ENCODE measurements at places on chromosomes 4 and X.

- DNase-seq: peak; percentile 14
Observed at GRCh38 chrX:150842198-150842685, 56.2 kb downstream of the CD99L2 start.

DNA sequence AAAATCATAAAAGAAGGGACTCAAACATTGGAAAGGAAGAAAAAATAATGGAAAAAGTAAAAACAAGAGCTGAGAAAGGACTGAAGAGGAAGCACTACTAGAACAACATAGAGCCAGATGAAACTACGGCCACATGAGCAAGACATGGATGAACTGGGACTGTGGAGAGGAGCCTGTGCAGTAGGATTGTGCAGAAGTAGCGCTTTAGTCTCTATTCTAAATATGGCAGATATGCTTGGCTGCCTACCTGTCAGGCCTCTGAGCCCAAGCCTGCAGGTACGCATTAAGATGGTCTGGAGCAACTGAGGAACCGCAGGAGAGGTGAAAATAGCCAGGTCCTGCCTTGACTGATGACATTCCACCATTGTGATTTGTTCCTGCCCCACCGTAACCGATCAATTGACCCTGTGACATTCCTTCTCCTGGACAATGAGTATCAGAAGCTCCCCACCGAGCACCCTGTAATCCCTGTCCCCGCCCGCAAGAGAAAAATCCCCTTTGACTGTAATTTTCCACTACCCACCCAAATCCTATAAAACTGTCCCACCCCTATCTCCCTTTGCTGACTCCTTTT is 154.3 kb downstream of the CAMK2D start:
- no peak for DNase-seq

- no peak for DNase-seq
Observed at GRCh38 chrX:41090568-41091238, 5.5 kb downstream of the USP9X start.

- no peak for DNase-seq
Observed at GRCh38 chr4:47391256-47391655, 72.2 kb downstream of the COMMD8 start.

GRCh38 chr4:133565379-133565778 is 416.3 kb downstream of the PCDH10 start:
- no peak for DNase-seq

DNA sequence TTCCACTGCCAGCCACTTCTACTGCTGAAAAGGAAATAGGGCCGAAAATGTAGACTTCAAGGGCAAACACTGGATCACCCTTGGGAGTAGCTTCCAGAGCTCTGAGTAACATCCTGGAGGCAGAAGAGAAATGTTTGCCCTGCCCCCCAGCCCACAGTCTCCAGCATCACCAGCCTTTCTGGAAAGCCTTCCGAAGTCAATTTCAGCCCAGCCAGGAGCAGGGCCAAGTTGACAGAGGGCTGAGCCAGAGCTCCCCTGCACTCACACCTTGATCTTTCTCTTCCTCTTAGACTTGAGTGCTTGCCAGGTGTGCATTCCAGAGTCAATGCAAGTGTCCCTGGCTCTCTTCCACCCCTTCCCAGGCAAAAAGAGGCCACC is 35.2 kb downstream of the SLC25A5 start:
- no peak for DNase-seq

- no peak for DNase-seq
Observed at GRCh38 chr4:8090744-8091301, 67.8 kb downstream of the ABLIM2 start.

GRCh38 chr4:48571471-48571870 is 81.4 kb downstream of the ZAR1 start:
- no peak for DNase-seq

DNA sequence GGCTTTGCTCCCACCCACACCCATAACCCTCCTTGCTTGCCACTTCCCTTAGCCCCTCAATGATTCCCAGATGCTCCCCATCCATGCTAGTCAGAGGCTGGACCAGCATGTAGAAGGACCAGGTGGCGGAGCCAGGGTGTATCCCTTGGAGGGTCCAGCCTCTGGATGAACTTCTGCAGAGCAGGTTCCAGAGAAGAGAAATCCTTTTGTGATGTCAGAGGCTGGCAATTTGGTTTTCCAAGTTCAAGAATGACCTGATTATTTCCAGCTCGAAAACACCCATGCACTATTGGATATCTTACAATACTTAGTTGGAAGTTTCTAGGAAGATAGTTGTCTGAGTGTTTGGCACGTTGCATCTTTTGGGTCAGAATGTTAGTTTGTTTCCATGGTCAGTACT is 168.3 kb upstream of the RPS6KA3 start:
- no peak for DNase-seq

- DNase-seq: no peak
Observed at GRCh38 chrX:16148896-16149295, 18.4 kb upstream of the MAGEB17 start.

DNA sequence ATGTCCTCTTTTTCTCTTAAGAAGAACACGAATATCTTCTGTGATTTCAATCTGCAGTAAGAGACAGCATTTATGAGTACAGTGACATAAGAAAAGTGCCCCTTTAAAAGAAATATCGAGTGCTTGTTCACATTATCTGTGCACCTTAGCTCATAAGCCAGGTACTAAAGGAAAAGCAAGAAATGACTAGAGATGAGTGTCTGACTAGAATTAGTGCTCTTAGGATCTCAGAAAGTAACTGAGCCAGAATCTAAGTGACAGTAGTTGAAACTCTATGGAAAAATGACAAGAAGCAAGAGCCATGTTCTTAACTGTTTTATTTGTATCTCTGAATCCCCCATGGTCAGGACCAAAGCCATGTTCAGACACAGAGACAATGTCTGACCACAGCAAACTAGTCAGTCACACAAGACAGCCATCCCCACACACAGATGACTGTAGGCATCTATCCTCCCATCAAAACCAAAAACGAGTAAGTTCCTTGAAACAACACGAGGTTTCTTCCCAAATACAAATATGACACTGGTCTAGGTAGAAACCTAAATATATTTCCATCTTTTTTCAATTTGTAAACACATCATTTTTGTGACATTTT is 36.8 kb downstream of the ACSL4 start:
- no peak for DNase-seq

DNA sequence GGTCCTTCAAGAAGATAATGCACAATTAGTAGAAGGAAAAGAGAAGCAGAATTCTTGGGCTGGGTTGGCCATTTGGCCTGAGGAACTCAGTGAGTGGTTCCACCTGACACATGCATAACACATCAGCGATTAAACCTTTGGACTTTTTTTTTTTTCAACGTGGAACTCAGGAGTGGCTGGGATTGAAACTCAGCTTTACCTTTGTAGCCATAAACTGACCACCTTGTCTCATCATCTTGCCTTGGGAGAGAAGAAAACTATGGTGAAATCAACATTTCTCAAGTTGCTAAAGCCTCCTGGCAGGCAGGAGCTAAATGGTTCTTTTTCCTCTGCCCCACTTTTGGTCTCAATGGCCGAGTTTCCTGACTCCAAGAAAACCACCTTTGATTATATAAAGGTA is 16.3 kb downstream of the PTTG2 start:
- peak; percentile 42 for DNase-seq

GRCh38 chr4:5750946-5751665 is 40.1 kb downstream of the EVC start:
- no peak for DNase-seq

GRCh38 chrX:49756692-49757091 is 60.9 kb upstream of the PAGE1 start:
- no peak for DNase-seq

GRCh38 chr4:145101091-145101490 is 3.0 kb downstream of the ABCE1 start:
- DNase-seq: no peak

DNA sequence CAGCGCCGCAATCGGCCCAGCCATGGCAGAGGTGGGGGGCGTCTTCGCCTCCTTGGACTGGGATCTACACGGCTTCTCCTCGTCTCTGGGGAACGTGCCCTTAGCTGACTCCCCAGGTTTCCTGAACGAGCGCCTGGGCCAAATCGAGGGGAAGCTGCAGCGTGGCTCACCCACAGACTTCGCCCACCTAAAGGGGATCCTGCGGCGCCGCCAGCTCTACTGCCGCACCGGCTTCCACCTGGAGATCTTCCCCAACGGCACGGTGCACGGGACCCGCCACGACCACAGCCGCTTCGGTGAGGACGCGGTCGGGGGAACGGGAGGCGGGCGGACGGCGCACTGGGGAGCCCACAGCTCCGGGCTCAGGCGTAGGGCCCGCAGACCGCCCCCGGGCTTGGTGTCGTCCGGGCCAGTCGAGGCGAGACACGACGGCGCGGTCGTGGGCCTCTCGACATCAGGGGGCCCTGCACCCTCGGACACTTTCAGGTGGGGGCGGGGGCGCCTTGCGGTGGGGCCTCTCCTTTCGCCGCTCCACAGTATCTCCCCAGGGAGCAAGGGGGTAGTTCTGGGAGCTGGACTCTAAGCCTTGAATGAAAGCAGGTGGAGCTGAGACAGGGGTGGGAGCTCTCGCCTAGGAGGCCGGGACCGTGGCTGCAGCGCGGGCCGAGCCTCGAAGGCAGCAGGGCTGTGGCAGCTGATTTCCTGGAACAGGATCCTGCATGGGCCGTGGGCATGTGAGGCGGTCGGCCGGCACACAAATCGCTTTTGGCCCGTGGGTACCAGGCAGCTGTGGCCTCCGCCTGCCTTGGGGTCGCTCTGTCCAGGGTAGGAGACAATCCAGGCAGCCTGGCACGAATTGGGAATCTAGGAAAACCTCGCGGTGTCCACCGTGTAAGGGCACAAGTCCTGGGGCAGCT is 722 bp downstream of the FGF16 start:
- no peak for DNase-seq

DNA sequence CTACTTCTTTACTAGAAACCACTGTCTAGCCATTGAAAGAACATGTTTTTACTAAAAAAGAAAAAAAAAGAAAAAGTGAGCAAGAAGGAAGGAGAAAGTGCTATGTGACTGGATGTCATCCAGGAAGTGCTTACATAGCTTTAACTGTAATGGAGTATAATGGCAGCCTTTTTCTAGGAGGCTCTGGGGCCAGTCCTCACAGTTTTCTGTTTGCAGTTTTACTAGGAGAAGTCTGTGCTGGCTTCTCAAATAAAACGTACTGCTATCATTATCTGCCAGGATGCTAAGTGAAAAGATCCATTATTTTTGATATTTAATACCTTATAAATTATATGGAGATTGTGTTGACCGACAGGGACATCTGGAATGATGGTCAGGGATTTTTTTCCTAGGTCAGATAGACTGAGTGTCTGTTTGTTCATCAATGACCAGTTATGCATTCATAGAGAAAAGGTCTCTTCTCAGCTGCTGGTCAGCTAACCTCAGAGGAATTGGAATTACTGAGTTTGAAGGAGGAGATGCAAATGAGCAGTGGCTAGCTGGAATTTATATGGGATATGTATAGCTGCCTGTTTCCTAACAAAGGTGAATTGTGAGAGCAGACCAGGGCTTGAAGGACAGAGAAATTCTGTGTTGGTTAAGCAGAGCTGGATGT is 21.7 kb downstream of the LPAR4 start:
- no peak for DNase-seq

DNA sequence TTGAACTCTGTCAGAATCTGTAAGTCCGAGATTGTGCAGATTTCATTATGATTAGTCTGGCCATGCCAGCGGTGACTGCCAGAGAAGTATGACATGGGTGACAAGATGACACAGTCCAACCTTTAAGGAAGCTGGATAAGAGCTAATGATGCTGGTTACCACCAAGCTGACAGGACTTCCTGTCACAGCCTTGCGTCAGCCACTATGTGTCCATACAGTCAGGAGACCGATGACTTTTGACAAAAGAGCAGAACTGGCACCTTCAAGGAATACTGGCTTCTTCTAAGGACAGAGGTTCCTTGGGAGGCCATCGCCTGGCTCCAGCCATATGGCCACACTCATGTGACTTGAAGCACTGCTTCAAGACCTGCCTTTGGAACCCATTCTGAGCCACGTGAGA is 67.2 kb upstream of the TFDP3 start:
- peak; percentile 62 for DNase-seq

GRCh38 chrX:151570561-151570960 is 7.1 kb downstream of the PASD1 start:
- no peak for DNase-seq

DNA sequence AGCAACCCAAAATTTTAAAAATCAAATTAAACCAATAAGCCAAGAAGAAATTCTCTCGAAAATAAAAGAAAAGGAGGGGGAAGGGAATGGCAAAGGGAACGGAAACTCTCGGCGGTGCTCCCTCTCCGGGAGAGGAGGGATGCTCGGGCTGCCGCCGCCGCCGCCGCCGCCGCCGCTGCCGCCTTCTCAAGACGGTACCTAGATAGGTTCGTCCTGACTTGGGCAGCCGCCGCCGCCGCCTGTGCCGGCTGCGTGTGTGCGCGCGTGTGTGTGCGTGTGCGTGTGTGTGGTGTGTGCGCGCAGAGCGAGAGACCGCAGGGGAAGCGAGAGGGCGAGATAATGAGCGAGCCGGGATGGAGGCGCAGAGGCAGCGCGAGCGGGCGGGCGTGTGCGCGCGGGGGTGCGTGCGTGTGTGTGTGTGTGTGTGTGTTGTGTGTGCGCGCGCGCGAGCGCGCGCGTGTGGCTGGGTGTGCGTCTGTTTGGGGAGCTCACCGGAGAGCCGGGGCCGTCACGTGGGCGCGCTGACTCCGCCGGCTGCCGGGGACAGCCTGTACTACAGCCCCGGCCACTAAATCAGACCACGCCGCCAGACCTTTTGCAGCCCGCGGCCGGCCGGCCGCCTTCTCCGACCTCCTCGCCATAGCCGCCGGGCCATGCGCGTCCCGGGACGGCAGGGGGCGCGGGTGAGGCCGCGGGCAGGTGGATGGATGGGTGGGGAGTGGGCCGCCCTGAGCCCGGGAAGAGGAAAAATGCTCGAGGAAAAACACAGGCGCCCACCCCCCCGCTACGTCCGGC is 111.6 kb downstream of the DHX15 start:
- DNase-seq: peak; percentile 11

DNA sequence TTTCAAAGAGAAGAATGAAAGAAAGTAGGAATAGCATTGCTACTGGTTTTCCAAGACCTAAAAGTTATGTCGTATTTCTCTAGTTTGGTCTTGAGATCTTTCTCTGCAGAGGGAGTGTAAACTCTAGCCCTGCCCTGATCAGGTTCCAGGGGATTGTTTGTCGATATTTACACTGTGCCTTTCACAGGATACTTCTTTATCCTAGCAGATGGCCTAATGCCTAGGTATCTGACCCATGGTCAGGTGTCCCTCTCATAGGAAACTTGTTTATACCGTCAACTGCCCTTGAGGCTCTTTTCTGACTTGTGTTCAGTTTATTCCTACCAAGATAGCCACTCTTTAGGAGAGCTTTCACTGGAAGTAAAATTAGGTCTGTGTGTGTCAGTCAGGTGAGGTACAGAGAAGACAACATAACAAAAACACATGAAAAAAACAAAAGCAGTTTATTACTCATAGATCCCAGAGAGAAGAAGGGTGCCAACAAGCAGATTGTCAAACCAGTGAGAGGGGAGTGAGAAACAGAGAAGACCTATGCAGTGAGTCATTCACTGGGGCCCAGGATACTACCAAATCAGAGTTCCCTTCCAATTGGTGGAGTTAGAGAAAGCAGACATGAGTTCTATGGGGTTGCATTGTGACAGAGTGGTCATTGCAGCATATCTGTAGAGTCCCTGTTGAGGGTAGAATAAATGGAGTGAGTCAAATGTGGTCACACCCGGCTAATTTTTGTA is 40.6 kb upstream of the THOC2 start:
- peak; percentile 15 for DNase-seq

All from inflammatory macrophage (primary cell).